ENCODE measurements at places on chromosomes 16 and 17.

DNA sequence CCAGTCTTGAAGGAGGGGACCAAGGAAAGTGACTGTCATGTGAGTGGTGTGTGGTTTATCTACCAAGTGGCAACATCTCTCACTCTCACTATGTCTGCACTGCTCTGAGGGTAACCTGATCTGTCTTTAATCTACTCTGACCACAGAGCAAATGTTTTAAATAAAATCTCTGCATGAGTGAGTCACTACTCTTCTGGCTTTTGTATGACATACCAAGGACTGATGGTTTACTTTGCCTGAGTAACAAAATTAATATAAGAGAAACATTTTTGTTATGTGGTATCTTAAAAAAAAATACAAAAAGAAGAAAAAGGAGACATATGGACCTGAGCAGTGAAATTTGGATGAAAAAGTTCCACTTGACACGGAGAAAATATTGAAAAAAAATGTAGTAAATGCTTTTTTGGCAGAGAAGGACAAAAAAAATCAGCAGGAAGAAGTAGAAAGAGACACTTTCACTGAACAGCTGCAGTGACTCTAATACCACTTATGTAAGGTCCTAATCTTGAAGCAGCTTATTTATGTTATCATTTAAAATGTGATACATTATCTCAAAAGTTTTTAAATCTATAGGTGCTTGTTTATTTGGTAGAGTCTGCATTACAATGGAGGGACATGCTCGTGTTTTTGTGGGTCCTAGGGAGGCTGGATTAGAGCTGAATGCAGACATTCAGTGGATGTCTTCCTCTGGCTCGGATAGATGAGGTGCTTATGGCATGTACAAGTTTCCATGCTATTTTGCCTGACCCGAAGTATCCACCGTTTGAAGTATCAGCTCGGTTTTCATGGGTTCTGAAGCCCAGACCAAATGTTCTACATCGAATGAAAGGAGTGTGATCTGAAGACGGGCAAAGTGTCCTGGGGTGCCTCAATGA lies 240.7 kb downstream of the MAP2K6 start:
- no peak for DNase-seq

DNA sequence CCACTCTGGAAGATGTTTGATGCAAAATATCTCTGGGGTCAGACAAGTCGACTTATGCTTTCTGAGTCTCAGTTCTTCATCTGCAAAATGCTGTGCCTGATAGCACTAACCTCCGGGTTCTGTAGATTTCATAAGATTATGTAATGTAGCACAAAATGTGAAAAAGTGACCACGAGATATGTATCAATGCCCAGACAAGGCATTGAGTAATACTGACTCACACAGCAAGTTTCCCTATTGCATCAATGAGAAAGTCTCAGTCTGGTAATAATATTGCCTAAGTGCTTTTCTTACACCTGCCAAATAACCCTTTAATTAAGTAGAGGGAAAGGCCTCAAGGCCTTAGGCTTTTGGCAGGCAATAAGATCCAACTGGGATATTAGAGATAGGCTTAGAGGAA lies 41.4 kb upstream of the MMP2 start:
- no peak for DNase-seq

DNA sequence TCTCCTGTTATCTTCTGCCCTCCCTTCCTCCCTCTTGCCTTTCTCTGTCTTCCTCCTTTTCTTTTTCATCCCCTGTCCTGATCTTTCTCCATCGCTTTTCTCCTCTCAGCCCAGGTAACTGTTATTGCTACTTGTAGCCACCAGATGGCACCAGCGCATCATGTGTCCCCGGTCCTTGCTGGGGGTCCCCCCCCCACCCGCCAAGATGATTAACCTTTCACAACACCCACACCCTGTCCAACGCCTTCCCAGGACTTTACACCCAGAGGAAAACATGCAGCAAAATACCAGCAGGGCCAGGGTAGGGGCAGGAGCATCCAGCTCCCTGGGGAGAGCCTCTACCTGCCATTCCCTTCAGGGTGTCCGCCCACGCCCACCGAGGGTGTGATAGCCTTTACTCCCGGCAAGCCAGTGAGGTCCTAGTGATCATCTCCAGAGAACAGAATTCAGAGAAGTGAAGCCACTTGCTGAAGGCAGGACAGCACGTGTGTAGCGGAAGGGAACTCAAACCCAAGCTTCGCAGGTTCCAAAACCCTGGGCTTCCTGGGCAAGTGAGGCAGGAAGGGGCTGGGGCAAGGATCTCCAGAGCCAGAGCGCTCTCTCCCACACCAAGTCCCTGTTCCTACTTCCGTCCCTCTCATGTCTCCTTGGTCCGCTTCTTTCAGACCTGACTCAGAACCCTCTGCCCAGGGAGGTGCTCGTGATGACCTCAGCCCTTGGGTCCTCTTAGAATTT lies 13.4 kb upstream of the TAC4 start:
- peak; percentile 47 for DNase-seq

GRCh38 chr17:39579318-39580081 lies 28.2 kb downstream of the NEUROD2 start:
- no peak for DNase-seq

DNA sequence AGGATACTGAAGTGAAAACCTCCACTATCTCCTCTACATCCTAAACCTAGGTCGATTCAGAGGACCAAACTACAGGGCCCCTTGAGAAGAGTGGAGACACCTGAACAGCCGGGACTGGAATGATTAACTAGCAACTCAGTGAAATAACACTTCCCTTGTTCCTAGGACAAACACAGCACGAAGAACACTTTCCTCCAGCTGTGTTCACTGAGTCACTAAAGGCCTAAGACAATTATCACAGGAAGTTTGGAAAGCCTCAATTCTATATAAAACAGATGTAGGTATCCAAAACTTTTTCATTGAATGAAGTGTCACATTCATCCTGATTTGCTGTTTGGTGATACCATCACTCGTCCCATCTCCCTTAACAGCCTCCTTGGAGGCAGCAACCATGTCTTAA lies 15.5 kb upstream of the CUEDC1 start:
- DNase-seq, result no peak

DNA sequence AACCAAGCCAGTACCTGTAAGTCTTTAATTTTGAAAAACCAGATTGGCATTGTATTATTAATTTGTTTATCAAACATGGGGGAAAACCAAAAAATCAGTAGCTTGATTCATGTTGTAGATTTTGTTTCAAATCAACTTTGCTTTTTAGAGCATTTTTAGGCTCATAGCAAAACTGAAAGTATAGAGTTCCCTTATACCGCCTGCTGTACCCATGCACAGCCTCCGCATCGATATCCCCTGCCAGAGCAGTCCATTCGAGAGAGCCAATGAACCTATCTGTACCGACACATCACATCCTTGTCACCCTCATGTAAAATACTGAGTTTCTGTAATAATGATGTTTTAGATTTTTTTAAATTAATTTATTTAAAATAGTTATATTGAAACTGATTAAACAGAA lies 16.2 kb upstream of the MRC2 start:
- no peak for DNase-seq

- no peak for DNase-seq
Measured at GRCh38 chr17:74426551-74427047, 5.3 kb upstream of the GPRC5C start.

- DNase-seq, result no peak
Measured at GRCh38 chr17:39674702-39675389, 6.6 kb downstream of the PNMT start.

DNA sequence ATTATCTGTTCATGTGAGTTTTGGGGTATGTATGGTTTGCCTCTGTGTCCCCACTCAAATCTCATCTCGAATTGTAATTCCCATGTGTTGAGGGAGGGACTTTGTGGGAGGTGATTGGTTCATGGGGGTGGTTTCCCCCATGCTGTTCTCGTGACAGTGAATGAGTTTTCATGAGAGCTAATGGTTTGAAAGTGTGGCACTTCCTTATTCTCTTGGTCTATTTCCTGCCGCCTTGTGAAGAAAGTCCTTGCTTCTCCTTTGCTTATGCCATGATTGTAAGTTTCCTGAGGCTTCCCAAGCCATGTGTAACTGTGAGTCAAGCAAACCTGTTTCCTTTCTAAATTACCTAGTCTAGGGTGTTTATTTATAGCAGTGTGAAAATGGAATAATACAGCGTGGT lies 128.1 kb upstream of the HS3ST4 start:
- no peak for DNase-seq

GRCh38 chr16:86585821-86586611 lies 7.7 kb downstream of the FOXL1 start:
- no peak for DNase-seq

DNA sequence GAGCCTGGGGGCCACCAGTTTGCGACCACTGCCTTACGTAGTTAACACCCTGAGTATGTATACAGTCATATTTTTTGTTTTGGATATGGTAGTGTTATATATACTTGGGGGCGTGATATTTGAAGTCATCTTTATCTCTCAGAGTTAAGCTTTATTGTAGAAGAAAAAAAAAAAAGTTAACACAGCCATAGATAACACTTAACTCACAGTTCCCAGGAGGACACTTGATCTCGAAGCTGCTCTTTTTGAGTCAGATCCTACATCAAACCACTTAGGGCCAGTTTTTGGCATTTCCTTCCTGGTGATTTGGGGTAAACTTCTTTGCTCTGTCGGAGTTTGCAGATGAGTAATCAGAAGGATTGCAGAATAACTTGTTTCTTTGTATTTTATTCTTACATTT lies 5.8 kb downstream of the ITPRIPL2 start:
- DNase-seq, result no peak

GRCh38 chr16:66551348-66551759 lies 1.0 kb upstream of the CKLF start:
- no peak for DNase-seq

GRCh38 chr16:86961171-86961601 lies 356.0 kb downstream of the C16orf95 start:
- DNase-seq, result no peak

GRCh38 chr16:80738521-80738920 lies 65.9 kb downstream of the CDYL2 start:
- no peak for DNase-seq

DNA sequence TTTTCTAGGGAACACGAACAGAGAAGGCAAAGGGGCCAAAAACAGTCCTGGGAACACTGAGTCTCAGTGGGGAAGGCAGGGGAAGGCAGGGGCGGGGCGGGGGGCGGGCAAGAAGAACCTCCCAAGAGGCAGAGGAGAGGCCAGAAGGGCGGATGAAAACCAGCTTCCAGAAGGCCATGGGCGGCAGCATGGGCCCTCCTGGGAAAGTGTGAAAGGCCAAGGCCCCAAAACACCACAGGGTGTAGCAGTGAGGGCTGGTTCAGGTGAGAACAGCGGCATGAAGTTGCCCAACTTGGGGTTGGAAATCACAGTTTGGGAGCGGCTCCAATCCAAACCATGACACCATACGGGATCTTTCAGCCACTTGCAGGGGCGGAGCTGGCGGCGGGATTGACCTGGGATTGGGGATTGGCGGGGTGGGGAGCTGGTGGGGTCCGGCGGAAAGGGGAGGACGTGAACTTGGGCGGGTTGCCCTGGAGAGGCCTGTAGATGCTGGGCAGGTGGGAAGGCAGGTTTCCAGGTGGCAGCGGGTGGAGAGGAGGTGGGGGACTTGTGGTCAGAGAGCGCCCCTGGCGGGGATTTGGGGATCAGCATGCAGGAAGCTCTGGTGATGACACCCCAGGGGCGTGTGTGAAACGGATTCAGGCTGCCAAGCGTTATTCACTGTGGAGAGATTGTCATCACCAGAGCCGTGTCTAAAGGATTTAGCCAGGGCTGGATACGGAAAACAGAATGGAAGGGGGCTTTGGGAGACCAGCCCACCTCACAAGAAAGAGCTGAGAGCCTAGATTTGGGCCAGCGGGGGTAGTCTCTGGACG lies 80.9 kb downstream of the ARHGAP23 start:
- peak; percentile 53 for DNase-seq

- DNase-seq, result no peak
Measured at GRCh38 chr16:80672379-80672778, 131.6 kb downstream of the DYNLRB2 start.

- DNase-seq, result no peak
Measured at GRCh38 chr17:1156864-1157263, 22.9 kb downstream of the ABR start.

GRCh38 chr16:23996258-23996955 lies 160.6 kb downstream of the PRKCB start:
- no peak for DNase-seq

- DNase-seq, result no peak
Measured at GRCh38 chr17:34299027-34299426, 13.5 kb downstream of the CCL11 start.

- DNase-seq, result peak; percentile 60
Measured at GRCh38 chr17:63478814-63479494, 2.1 kb downstream of the ACE start.

- no peak for DNase-seq
Measured at GRCh38 chr16:89401641-89402445, 88.5 kb downstream of the ANKRD11 start.

DNA sequence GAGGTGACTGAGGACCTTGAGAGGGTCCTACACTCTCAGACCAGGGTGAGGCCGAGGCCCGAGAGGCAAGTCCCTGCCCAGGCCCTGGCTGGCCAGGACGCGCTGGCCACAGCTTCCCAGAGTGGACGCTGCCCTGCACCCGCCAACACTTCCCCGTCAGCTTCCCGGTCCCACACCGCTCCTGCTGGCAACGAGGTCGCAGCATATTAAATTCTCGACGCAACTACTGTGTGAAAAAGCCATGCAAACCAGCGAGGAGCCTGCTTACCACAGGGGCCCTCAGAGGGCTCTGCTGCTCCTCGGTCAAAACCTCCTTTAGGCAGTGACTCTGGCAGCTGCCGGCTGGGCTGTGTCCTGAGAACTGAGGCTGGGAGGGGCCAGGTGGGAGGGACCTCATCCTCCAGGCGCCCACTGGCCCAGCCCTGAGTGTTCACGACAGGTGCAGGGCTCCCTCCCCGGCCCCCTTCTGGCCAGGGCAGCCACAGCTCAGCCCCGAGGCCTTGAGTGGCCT lies 2.1 kb upstream of the TEX19 start:
- DNase-seq, result no peak

Data from stimulated activated CD4-positive, alpha-beta T cell treated with anti-CD3 and anti-CD28 coated beads, Interleukin-1b, Interleukin-23, amount 100 ng/mL, for 1 hour (primary cell).